ENCODE measurements at places on chromosomes 16 and 17.

DNA sequence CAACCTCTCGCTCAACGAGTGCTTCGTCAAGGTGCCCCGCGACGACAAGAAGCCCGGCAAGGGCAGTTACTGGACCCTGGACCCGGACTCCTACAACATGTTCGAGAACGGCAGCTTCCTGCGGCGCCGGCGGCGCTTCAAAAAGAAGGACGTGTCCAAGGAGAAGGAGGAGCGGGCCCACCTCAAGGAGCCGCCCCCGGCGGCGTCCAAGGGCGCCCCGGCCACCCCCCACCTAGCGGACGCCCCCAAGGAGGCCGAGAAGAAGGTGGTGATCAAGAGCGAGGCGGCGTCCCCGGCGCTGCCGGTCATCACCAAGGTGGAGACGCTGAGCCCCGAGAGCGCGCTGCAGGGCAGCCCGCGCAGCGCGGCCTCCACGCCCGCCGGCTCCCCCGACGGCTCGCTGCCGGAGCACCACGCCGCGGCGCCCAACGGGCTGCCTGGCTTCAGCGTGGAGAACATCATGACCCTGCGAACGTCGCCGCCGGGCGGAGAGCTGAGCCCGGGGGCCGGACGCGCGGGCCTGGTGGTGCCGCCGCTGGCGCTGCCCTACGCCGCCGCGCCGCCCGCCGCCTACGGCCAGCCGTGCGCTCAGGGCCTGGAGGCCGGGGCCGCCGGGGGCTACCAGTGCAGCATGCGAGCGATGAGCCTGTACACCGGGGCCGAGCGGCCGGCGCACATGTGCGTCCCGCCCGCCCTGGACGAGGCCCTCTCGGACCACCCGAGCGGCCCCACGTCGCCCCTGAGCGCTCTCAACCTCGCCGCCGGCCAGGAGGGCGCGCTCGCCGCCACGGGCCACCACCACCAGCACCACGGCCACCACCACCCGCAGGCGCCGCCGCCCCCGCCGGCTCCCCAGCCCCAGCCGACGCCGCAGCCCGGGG lies 1.3 kb downstream of the FOXC2 start:
- DNase-seq, result no peak

DNA sequence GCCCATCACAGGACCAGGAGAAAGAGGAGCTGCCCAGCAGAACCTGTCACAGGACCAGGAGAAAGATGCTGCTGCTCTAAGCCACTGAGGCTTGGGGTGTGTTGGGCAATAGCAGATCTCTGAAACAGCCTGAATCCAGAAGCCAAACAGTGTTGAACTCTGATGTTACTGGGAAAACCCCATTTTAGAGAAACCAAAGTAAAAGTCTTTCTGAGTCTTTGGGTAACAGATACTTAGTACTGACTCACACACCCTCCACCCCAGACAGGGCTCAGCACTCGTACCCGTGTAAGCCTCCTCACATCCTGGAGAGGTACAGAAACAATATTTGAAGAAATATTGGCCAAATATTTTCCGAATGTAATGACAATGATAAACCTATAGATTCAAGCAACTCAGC lies 82.8 kb upstream of the GNG13 start:
- no peak for DNase-seq

GRCh38 chr17:36742267-36743000 lies 141.1 kb downstream of the MRM1 start:
- DNase-seq, result no peak

GRCh38 chr17:66337866-66338485 lies 35.6 kb downstream of the PRKCA start:
- no peak for DNase-seq

GRCh38 chr17:57985675-57985974 lies 2.4 kb downstream of the VEZF1 start:
- no peak for DNase-seq

DNA sequence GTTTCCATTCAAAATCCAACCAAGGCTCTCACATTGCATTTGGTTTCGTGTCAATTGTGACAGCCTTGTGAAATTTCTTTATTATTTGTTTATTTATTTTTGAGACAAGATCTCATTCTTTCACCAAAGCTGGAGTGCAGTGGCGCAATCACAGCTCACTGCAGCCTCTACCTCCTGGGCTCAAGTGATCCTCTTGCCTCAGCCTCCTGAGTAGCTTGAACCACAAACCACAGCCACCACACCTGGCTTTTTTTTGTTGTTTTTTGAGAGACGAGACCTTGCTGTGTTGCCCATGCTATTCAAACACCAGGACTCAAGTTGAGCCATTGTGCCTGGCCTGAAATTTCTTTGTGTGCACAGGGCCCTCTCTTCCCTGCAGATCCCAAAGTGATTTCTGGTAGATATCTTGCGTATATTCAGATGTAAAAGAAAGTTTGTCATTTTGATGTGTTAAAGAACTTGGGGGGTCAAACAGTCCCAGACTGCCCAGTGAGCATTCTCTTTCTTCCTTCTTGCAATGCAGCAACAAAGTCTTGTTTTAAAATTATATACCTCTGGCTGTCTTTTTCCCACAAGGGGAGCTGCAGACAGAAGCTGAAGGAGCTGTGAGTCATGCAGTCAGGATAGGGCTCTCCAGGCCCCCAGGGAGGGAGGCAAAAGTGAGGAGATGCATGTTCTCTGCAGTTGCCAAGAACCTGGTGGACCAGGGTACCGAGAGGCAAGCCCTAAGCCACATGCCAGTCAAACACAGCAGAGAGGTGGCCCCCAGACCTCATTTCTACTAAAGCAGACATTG lies 15.5 kb upstream of the USP22 start:
- no peak for DNase-seq

DNA sequence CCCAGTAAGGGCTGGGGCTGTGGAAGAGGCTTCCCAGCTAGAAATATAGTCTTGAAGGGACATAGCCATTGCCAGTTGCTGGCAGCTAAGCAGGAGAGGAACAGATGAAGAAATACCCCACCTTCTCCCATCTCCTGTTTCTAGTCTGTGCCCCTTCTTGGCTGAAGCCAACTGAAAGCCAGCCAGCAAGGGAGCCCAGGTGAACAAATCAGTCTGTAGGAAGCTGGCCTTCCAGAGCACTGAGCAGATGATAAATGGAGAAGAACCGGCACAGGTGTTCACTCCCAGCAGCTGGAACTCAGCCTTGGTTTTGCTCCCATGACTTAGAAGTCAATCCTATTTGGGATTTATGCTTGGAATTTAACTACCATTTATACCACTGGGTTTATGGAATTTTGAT lies 69.2 kb upstream of the DHX40 start:
- DNase-seq, result no peak

GRCh38 chr16:9053006-9053601 lies 38.3 kb upstream of the HAPSTR1 start:
- DNase-seq, result peak; percentile 31

DNA sequence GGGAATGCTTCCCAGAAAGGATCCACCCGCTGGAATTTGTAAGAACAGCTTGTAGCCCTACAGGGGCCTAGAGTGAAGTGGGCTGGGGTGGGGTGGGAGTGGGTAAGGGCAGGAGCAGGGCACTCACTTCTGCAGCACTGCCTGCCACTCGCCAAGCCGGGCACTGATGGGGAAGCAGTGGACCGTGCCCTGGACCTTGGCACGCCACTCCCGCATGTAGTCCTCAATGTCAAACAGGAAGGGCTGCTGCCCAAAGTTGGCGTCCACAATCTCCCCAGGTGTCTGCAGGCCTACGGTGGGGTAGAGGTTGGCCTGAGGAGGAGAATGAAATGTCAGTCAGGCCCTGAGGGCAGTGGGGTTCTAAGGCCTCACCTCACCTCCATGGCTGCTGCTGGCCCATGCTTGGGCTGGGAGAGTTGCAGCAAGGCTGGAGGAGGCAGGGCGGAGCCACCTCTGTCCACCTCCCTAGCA lies 15.7 kb upstream of the GFOD2 start:
- DNase-seq, result no peak

GRCh38 chr17:1186923-1187771 lies 7.4 kb upstream of the ABR start:
- peak; percentile 58 for DNase-seq

DNA sequence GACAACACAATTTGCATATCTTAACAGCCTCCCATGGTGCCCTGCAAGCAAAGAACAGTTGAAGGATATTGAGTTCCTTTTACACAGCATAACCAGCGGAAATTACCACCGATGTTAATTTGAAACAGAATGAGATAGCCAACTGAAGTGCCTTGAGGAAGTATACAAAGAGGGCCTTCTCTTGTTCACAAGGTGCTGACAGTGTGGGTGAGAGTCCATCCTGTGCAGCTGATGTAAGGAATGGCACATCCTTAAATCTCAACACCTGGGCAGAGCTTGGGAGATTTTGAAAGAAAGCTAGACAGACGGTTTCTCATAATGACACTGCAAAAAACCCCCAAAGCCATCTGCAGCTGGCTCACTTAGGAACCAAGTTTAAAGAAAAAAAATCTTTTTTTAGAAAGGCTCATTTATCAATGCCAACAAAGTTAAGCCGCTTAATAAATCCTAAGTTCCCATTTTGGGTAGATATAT lies 818.6 kb downstream of the KCNJ2 start:
- DNase-seq, result no peak

DNA sequence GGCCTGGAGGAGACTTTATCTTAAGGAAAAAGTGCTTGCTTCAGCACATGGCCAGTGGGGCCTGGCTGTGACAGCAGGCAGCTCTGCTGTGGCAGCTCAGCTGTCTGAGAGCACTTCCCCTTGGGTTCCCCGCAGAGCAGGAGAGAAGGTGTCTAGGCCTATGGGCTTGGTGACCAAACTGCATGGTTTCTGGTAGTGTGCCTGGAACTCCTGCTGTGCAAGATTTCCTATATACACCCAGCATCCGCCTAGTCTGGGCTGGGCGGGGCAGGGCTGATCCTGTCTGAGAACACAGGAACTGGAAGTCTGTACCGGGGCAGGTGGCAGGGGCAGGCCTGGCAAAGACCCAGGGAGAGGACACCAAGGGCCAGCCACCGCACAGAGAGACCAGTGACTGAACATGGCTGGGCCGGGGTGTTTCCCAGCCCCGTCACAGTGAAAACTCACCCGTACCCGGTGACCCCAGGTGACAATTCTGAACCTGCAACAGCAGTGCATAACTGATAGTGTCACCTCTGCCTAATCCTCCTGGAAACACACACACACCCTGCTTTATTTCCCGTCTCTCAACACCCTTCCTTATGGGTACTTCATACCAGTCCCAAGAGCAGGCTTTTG lies 39.3 kb downstream of the CHD9 start:
- no peak for DNase-seq

DNA sequence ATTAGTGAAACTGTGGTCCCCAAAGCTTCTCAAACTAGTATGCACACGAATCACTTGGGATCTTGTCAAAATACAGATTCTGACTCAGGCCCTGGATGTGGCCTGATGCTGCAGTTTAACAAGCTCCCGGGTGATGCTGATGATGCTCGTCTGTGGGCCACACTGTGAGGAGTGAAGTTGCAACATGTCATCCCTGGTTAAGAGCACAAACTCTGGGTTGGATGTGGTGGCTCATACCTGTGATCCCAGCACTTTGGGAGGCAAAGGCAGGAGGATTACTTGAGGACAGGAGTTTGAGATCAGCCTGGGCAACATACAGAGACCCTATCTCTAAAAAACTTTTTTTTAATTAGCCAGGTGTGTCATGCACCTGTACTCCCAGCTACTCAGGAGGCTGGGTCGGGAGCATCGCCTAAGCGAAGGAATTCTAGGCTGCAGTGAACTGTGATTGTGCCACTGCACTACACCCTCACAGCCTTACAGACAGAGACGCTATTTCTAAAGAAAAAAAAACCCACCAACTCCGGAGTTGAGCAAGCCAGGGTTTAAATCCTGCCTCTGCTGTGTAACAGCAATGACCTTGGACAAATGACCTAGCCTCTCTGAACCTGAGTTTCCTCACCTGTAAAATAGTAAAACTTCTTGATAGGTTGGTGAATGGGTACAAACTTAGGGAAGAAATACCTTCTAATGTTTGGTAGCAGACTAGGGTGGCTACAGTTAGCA lies 24.4 kb upstream of the ABAT start:
- DNase-seq, result no peak

DNA sequence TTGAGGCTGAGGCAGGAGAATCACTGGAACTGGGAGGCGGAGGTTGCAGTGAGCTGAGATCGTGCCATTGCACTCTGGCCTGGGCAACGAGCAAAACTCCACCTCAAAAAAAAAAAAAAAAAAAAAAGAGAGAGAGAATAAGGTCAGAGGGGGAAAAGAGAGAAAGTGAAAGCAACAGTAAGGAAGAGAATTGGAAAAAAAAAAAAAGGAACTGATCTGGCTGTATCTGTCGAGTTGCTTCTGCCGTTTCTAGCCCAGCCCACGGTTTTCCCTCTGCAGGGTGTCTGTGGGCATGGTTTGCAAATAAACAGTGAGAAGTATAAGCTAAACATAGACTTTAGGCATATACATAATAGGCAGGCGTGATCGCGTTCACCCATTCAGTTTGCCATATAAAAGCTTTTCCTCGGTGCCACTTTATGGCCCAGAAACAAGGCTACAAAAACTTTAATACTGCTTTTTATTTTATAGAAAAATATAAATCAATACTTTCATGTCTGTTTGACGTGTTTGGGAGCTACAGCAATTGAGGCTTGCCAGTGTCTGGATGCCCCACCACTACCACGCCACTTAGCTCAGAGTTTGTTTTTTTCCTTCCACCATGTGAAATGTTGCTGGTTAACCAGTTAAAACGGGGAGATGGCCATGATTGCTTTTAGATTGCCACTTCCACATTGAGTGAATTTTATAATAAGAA lies 436.7 kb downstream of the MAF start:
- DNase-seq, result no peak

- no peak for DNase-seq
Measured at GRCh38 chr17:81400996-81401722, 5.9 kb downstream of the BAHCC1 start.

GRCh38 chr16:4505356-4506147 lies 29.4 kb downstream of the HMOX2 start:
- DNase-seq, result no peak

- no peak for DNase-seq
Measured at GRCh38 chr16:76293980-76294379, 16.8 kb downstream of the CNTNAP4 start.

DNA sequence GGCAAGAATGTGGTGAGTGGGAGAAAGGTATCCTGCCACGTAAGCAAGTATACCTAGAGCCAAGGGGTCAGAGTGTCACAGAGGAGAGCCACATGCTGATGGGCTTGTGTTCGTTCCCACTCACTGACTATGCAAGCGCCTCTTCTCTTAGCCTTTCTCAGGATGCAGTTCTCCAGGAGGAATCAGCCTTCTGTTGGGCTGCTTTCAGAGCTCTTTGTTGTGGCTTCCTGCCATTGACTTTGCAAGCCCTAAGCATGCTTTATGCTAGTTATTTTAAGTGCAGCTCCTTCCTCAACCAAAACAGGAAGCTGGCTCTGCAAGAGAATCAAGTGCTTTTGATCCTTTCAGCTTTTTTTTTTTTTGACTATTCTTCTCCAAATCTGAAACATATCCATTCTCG lies 66.6 kb downstream of the SIAH1 start:
- DNase-seq, result no peak

DNA sequence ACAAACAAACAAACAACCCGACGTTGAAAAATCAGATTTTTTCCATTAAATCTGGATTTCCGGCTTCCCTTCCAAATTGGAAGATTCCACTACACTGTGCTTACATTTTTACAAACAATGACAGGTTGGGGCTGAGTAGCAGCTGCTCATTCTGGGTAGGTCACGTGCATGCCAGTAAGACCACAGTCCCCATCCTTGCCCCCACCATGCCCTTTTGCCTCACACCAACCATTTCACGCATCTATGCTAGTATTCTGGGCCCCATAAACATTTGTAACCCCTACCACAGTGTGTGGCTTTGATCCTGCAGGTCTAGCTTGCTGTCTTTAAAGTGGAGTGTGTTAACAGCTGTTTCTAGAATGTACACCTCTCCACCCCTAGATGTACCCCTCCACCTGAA lies 366.1 kb downstream of the XYLT1 start:
- no peak for DNase-seq

- peak; percentile 23 for DNase-seq
Measured at GRCh38 chr16:69495821-69496220, 69.9 kb upstream of the NFAT5 start.
